ENCODE measurements at places on chromosomes 6 and 20.
A peak's percentile ranks its signal among the peaks of the same experiment; 100 is the strongest.

DNA sequence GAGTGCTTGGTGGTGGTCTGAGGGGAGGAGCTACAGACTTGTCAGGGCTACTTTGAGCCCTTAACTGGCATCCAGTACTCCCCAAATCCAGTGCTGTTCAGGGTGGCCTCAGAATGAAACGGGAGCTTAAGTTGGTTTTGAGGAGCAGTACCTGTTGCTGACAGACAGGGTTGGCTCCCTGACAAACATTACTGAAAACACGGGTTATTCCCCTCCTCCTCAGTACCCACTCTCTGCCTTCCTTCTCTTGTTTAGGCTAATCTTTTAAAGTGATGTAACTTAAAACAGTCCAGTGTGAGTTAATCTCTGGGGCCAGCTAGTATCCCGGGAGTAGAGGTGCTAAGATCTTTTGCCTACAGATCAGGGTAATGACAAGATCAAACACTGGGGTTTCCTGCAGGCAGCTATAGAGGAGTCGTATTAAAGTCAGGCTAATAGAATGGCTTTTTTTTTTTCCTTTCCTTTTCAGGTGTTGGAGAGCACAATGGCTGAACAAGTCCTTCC is 3.7 kb downstream of the TNFAIP3 start:
- DNase-seq, result no peak

- no peak for DNase-seq
These were observed 2.9 kb upstream of the FNDC11 start for GRCh38 chr20:63551068-63551467.

DNA sequence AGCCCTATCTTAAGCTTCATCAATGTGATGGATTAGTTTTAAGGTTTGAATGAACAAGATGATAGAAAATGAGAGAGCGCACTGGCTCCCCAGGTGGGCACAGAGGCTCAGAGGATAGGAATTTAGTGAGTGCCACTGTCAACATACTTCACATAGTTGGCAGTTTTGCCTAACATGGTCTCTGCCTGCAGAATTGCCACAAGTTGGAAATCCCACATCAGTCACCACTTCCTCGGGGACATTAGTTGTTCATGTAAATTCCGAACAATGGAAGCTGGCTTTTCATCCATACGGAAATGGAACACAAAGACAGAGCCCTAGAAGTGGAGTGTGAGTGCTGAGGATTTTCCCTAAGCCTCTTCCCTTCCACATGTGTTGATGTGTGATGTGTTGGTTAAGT is 123.9 kb upstream of the PHACTR1 start:
- no peak for DNase-seq

DNA sequence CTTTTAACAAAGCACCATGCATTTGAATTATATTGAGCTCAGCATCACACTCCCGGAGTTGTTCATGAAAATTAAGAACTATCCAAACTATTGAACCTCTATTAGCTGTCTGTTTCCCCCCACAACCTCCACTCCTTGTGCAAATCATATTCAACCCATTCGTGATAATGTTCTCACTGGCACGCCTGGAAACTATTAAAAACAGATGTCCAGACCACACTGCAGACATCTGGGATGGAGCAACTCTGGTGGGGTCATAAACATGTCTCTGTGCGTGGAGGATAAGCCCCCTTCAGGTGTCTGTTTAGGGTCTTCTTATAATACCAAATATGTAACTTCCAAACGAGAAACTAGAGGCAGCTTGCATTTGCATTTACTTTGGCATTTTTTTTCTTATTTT is 193.7 kb downstream of the TFAP2A start:
- no peak for DNase-seq

GRCh38 chr20:62219992-62220665 is at the start of gene HRH3:
Gene HRH3 (minus strand): TSS chr20:62220278. CDS start chr20:62219970, 308 bp downstream.
- DNase-seq, result no peak

DNA sequence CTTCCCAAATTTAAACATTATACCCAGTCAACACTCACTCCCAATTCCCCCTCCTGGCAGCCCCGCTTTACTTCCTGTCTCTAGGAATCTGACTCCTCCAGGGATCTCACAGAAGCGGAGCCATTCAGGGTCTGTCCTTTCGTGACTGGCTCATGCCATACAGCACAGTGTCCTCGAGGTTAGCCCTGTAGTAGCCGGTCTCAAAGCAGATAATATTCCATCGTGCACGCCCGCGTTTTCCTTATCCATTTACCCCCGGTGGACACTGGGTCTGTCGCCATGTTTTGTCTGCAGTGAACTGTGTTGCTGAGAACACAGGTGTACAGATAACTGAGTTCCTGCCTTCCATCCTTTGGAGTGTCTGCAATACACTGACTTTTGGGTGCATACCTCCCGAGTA is 95.3 kb downstream of the TTLL2 start:
- DNase-seq, result no peak

DNA sequence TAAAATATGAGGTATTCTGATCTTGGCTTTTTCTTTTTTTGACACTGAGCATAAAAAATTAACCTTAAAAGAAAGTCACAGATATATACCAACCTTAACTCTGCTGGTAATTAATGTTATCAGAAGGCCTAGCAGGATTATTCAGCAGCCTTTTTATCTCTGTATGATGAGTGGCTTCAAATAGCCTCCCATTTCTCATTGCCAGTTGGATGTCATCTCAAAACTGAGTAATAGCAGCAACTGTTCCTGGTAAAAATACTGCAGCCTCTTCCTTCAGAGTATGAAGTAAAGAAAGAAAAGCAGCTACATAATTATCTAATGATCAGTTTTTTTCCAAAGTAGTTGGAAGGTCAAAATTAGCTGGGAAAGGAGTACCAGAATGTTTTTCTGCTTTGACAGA is 24.9 kb upstream of the HDGFL1 start:
- DNase-seq, result no peak

- DNase-seq, result peak; percentile 50
These were observed 632 bp downstream of the PCMT1 start for GRCh38 chr6:149750136-149750609.

DNA sequence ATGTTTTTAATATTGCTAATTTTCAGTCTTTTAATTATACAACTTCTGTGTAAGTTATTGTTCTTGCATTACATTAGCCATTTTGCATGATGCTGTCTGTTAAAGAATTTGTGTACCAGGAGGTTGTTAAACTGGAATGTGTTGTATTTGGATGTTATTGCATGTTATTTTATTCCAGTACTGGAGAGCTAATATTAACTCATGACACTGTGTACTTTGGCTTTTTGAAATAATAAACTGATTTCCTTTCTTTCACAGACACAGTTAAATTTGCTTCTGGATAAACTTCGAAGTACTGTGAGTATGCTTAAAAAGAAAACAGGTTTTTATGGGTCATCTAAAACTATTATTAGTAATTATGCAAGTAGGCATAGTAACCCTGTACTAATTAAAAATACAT is 121.3 kb downstream of the MYO6 start:
- DNase-seq, result no peak

- DNase-seq, result no peak
These were observed 272.9 kb upstream of the SUPT3H start for GRCh38 chr6:45650524-45651135.

DNA sequence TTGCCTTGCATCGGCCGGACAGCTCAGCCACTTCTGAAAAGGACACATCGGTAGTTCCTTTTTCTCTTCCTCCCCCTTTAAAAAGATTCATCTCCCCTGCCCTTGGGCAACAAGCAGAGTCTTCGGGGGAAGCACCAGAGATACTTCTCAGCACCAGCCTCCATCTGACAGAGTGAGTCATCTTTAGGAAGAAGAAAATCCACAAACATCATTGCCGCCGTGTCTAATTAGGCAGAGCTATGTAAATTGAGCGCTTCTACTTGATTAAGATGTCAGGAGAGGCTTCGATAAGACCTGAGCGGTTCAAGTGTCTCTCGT is 186.4 kb downstream of the TAF4 start:
- DNase-seq, result no peak

All from stimulated activated naive B cell treated with anti-CD40 and anti-IgM and Interleukin-4, amounts not matched to agents 10 μg/mL and 1 μg/mL and 100 μg/mL, for 72 hours (primary cell).